ENCODE measurements at places on chromosomes 1 and 21.
A peak's percentile ranks its signal among the peaks of the same experiment; 100 is the strongest.

DNA sequence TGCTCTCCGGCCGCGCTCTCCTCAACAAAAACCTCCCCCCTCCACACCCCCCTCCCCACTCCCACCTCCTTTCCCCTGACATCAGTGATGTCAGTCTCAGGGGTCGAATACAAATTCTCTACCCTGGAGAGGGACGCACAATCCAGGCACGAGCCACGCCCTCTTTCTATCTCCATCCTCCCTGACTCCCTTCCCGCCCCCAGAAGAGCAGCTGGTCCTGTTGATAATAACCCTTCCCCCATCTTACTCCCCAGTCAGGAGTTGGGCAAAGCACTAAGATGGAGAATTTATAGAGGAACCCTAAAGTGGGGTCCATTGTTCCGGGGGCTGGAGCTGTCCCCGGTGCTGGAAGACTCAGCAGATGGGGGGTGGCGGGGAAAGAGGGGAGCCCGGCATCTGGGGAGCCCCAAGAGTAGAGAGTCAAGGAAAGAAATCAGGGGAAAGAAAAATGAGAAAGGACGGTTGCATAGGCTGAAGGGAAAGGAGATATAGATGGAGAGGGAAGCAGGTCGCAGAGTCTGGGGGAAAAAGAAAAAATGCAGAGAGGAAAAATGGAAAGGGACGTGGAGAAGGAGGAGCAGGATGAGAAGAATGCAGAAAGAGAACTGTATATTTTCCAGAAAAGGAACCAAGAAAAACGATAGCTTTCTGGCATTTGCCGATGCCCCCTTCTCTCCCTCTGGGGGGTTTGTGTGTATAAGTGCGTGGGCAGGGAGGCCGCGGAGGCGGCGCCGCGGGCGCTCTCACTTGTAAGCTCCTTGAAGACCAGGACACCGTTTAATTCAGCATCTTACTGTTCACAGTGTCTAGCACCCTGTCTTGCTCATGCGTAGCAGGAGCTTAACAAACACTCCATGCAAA is at the start of gene CELF3:
TSS of gene CELF3 (minus strand) at position 33 of the 861 bp plus-strand sequence. CDS start 783 bp downstream, outside the sequence.
- no peak for DNase-seq

GRCh38 chr1:9107136-9107535 is 21.8 kb downstream of the GPR157 start:
- no peak for DNase-seq

DNA sequence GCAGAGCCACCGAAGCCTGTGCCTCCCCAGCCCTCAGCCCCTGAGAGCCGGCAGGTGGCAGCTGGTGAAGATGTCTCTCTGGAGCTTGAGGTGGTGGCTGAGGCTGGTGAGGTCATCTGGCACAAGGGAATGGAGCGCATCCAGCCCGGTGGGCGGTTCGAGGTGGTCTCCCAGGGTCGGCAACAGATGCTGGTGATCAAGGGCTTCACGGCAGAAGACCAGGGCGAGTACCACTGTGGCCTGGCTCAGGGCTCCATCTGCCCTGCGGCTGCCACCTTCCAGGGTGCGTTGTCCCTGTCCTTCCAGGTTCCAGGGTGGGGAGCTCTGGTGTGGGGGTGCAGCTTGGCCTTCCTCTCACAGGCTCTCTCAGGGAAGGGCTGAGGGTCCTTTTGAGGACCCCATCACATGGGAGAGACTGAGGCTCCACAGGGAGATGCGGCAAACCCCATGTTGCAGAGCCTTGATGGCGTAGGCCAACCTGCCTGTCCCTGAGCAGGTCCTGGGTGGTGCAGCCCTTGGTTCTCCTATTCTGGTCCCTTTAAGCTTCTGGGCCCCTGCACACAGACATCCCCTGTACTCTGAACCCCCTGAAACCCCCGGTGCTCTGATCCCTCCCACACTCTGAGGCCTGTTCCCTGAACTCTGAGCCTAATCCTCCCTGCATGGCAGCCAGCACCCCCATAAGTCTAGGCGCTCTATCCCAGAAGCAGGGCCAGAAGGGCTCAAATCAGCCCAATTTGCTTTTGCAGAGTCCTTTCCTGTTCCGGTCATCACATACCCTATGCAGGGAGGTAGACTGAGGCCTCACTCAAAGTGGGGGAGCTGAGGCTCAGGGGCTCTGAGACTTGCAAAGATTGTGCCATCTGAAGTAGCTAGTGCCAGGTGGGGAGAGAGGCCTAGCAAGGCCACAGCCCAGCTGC is 88.5 kb downstream of the TRIM11 start:
- DNase-seq: no peak

DNA sequence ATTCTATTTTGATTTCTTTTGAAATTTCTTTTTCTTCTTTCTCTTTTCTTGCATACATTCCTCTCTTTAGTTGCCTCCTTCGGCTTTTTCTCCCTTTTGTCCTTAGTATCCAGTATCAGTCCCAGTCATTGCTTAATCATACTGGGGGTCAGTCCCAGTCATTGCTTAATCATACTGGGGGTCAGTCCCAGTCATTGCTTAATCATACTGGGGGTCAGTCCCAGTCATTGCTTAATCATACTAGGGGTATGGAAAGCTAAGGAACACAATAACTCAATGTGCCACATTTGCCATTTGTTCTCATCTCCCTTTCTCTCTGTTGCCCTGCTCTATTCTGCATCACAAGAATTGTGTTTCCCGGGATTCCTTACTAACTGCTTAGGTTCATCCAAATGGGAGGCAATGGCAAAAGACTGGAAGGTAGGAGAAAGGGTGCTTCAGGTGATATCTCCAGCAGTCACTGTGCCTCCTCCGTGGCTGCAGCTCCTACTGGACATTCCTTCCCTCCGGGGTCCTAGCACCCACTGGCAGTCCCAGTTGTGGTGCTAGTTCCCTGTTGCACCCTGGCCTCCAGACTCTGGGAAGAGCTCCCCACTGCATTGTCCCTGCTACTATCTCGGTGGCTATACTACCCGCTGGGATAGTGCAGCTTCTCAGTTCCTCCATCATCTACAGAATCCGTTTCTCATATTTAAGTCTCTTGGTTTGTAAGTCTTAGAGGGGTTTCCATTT is 32.6 kb upstream of the LAMC1 start:
- DNase-seq: no peak

DNA sequence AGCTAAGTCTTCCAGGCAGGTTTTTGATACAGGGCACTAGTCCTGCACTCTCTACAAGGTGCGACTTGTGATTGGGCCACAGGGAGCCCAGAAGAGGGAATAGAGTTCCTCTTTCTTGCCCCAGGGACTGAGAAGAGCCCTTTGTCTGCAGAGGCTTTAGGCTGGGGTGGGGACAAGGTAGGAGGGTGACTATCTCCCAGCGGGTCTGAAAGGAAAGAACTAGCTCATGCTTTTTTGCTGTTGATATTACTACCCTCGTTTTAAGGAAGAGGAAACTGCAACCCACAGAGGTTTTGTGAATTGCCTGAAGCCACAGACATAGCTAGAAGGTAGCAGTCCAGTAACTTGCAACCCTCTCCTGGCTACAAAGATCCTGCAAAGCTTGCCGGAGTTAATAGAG is 615.2 kb downstream of the MATN1 start:
- no peak for DNase-seq

- no peak for DNase-seq
These were observed 7.3 kb upstream of the TMEM51 start for GRCh38 chr1:15146142-15146680.

- no peak for DNase-seq
These were observed 112.3 kb downstream of the HHAT start for GRCh38 chr1:210441028-210441427.

DNA sequence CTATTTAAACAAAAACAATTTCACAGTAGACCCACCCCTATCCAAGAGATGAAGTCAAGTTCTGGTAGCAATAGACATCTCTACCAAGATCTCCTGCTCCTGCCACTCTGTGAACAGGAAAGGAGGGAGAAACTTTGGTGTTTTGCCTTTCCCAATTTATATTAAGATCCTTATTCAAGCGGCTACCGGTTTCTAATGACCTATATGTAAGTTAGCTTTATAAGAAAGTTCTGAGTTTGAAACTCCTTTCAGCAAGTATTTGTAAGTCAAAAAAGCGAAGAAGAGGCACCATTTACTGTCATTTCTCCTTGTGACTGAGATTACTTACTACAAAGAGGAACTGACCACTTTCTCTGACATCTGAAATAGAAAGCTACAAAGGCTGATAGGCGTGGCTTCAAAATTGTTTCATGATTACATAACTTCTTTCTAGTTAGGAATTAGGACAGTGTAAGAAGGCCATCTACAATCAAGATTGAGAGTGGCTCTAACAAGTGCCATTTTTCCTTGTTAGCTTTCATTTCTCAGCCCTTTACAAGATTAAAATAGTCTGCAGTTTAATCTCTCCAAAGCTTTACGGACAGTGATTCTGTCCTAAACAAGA is at the start of gene MNDA:
TSS of gene MNDA (plus strand) at position 448 of the 604 bp plus-strand sequence. CDS start 10,803 bp downstream, outside the sequence.
- no peak for DNase-seq

GRCh38 chr21:20971296-20971921 is 26.8 kb upstream of the NCAM2 start:
- DNase-seq: peak; percentile 8

- no peak for DNase-seq
These were observed 49.3 kb downstream of the CD34 start for GRCh38 chr1:207861442-207862177.

DNA sequence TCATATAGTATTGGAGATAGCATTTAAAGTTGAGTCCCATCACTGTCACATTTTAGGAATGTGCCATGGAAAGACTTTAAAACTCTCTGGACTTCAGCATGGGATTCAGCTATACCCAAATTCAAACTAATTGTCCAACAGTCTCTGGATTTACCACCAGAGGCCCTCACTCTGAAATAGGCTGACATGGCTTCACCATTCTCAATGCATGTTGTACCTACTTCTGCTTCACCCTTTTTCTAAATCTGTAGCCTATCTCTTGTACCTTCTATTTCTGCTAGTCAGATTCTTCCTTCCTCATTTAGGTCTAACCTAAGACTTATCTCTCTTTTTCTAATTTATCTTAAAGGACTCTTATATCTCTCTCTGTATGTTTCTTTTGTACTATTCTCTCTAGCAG is 512.7 kb upstream of the ZRANB2 start:
- DNase-seq: no peak

DNA sequence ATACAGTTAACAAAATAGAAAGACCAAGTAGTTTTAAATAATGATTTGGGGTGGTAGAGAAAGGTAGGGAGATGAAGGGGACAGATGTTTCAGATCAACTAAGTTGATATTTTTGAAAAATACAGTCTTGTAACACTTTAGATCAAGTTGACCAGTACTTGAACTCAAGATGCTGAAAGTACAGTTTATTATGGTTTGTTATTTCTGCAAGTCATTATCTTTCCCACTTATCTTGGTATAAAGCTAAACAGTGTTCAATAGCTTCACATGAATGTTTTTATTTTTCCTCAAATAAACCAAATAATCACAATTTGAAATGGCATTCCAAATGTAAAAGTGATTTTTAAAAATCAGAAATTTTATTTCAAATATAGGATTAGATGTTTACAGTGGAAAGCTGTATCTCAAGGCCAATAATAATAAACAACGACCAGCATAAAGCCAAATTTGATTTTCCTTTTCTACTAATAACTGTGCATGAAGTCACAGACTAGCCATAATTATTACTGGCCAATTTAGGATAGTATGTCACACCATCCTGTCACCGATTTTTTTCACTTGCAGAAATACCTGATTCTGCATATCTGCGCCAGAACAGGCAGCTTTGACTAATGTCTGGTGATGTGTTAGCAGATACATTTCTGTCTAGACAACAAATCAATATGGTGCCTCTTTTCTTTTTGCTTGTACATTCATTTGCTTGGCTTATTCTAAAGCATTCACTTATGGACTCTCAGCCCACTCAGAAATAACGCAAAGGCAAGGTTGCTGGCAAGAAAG is 320.2 kb downstream of the TM2D1 start:
- no peak for DNase-seq

GRCh38 chr1:198623752-198624647 is 14.8 kb upstream of the PTPRC start:
- DNase-seq: no peak

DNA sequence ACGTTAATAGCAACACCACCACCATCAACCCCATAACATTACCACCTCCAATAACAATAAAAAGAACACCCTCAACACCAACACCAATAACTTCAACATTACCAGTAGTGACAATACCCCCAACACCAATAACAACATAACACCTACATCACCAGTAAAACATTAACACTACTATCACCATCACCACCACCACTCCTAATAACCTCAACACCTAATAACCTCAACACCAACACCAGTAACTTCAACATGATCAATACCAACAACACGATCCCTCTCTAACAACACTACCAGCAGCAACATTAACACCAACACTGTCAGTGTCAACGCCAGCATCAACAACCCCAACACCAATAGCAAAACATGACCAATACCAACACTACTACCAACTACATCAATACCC is 57.2 kb downstream of the TAS1R2 start:
- no peak for DNase-seq

DNA sequence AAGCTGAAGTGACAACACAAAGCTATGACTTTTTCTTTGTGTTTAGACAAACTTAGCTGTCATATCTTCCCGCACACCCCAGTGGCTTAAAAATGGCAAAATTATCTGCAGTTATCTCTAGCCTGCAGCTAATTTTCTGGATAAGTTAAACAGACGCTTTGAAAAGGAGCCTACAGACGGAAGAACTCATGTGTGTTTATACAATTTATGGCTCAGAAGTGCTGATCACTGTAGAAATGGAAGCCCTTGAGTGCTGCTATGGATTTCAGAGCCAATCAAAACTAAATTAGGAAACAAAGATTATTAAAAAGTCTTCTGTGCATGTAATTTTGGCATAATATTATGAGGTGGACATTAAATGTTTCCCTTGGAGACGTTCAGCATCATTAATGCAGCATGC is 11.6 kb downstream of the NTNG1 start:
- DNase-seq: no peak

GRCh38 chr1:109210058-109210457 is 3.7 kb upstream of the SARS1 start:
- no peak for DNase-seq

DNA sequence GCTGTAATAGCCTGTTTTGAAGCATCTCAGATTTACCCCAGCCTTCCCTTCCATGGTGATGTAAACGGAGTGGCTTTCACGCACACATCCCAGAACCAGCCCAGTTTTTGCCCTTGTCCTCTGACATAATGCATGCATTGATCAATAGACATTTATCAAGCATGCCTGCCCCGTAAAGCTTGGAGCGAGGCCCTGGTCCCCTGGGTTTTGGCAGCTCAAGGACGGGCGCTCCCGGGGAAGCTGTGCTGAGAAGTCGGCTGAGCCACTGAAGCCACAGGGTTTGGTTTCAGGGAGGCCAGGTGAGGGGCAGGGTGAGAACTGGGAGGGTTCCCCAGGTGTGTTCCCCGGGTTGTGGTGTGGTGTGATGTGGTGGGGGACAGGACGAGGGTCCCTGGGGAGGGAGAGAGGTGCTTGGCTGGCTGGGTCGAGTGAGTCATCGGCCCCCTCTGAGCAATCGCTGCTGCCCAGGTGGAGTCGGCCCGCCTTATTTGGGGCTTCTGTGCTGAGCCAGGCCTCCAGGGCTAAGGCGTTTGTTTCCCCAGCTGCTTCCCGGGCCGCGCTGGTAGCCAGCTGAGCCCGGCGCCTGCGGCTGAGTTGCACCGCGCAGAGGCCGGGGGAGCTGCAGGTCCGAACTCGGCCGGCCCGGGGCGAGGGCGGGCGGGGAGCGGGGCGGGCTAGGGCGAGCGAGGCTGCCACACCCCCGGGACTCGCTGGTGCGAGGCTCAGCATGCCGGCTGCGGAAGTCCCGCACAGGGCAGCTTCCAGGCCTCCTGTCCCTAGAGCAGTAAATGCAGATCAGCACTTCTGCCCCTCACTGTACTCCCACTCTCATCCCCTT is 23.6 kb downstream of the ATP2B4 start:
- DNase-seq: peak; percentile 55

All from HuH-7.5 (cell line).